CD4-positive, alpha-beta T cell treated with Interleukin-17A for 4 hours (primary cell): ENCODE measurements at places on chromosomes 6 and 20.

- DNase-seq: no peak
Observed at GRCh38 chr20:12502443-12502842, 506.3 kb upstream of the SPTLC3 start.

- no peak for DNase-seq
Observed at GRCh38 chr6:116411284-116411623, 40.5 kb downstream of the DSE start.

- no peak for DNase-seq
Observed at GRCh38 chr20:32526541-32526940, 58.6 kb downstream of the NOL4L start.

- no peak for DNase-seq
Observed at GRCh38 chr20:10636326-10636818, 37.4 kb downstream of the JAG1 start.

DNA sequence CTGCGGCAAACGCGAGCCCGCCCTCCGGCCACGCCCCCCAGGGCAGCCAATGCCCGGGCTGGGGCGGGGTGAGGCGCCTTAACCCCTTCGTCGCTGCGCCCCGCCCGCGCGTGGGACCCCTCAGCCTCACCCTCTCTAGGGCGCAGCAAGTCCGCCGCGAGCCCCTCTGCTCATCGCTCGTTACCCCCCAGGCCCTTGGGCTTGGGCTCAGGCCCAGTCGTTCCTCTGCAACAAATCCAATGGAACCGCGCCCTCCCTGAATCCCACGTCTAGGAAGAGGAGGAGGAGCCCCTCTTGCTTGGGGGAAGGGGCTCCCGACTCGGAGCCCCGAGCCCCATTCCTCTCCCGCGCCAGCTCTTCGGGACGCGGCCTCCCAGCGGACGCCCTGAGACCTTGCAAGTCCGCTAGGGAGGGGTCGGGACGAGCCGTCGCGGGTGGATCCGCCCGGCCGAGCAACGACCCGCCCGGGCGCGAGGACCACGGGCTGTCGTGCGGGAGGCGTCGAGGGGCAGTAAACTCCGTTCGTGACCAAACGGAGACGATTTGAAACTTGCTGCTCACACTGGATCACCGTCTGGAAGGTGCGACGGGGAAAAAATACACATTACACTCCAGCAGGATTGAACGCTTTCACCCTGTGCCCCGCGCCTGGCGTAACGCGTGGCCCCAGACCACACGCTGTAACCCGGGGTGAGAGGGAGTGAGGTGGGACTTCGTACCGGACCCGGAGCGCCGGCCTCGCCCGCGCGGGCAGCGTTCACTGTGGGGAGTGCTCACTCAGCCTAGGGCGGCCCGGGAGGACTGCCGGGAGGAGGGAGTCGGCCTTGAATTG, 477 bp upstream of the LZTS3 start:
- peak; percentile 97 for DNase-seq

- no peak for DNase-seq
Observed at GRCh38 chr6:165556116-165556843, 106.8 kb downstream of the PDE10A start.

DNA sequence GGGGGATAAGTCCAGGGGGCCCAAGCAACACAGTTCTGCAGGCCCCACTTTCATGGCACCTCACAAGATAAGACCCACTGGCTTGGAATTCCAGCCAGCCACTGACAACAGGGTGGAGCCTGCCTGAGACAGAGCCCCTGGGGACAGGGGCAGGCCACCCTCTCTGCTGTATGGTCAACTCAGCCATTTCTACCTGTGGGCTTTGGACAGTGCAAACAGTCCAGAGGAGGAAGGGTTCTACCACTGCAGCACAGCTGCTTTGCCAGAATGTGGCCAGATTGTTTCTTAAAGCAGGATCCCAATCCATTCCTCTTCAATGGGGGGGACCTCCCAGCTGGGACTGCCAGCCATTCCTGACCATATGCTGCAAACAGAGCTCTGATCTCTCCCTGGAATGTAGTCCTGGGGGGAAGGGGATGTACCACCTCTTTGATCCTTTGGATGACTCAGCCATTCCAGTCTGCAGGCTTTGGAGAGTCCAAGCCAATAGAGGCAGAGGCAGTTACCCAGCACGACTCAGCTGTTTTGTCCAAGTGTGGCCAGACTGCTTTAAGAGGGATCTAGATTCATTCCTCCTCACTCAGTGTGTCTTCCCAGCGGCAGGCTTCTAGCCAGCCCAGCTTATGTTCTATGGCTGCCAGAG, 842.2 kb downstream of the EPHA7 start:
- DNase-seq: no peak

- DNase-seq: peak; percentile 57
Observed at GRCh38 chr20:44745598-44746366, at the start of gene KCNK15. Gene KCNK15 (plus strand): TSS chr20:44745865. CDS start chr20:44745911, 46 bp downstream.

- no peak for DNase-seq
Observed at GRCh38 chr6:92169506-92169905, 1249.9 kb downstream of the EPHA7 start.

DNA sequence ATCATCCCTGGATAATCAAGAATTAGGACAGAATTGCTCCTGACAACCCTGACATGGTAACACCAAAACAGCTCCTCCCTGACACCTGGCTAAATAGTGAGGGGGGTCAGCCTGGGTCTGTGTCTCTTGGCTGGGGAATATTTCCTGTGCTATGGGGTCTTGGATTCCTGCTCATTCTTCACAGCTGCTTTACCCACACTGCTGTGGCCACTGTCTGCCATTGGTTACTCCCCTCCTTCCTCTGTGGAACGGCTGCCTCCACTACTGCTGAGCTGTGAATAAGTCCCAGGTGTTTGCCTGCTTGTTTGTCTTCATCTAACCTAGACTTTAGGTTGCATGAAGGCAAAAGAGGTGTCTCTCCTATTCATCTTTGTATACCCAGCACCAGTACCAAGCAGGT, 33.9 kb upstream of the TXLNB start:
- no peak for DNase-seq

DNA sequence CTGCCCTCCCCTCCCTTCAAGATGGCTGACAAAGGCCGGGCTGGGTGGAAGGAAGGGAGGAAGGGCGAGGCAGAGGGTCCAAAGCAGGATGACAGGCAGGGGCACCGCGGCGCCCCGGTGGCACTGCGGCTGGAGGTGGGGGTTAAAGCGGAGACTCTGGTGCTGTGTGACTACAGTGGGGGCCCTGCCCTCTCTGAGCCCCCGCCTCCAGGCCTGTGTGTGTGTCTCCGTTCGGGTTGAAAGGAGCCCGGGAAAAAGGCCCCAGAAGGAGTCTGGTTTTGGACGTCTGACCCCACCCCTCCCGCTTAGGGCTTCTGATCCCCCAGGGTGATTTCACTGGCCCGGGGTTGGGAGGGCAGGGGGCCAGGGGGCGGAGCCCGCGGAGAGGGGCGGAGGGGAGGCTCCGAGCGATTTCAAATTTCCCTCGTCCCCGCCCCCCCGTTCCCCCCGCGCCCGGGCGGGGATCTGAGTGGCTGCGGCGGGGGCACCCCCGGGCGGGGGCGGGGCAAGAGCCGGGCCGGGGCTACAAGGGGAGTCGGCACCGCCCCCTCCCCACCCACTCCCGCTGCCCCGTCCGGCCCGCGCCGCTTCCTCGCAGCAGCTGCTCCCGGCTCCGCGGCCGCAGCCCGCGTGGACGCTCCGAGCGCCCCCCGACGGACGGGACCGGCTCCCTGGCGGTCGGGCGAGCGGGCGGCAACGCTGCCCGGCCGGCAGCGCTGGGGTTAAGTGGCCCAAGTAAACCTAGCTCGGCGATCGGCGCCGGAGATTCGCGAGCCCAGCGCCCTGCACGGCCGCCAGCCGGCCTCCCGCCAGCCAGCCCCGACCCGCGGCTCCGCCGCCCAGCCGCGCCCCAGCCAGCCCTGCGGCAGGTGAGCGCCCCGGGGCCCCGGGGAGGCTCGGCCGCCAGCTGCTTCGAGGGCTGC, at the start of gene DNMT3B:
Gene DNMT3B (plus strand): TSS at position 555 of the 923 bp plus-strand sequence. CDS start 17,939 bp downstream, outside the sequence.
- DNase-seq: peak; percentile 82

DNA sequence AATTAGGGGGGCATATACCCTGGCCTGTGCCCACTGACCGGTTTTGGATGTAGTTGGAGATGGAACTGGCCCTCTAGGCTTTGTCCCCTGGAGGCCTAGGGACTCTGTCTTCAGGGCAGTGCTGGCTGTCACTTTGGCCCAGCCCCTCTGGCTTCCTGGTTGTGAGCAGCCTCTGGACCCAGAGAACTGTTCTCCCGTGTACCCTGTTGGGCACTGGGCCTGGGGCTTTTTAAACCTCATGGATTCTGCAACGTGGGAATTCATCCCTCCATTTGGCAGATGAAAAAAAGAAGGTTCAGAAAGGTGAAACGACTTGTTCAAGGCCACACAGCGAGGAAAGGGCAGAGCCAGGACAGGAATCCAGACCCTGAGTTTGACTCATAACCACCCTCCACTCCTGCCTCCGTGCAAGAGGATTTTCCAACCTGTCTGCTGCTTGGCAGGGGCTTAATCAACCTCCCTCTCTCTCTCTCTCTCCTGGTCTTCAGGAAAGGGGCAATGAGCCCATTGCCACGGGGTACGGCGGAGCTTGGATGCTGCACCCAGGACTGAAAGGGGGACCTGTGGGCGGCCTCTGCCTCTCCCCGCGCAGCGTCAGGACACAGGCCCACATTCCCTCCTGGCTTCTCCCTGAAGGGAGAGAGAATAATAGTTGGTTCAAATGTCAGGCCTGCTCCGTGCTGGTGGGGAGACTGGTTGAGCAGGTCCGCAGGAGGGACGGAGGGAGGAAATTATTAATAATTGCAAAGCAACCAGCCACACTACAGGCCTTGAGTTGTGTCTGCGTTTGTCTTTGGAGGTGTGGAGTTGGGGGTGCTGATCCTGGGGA, 56.0 kb downstream of the CEBPB start:
- no peak for DNase-seq

DNA sequence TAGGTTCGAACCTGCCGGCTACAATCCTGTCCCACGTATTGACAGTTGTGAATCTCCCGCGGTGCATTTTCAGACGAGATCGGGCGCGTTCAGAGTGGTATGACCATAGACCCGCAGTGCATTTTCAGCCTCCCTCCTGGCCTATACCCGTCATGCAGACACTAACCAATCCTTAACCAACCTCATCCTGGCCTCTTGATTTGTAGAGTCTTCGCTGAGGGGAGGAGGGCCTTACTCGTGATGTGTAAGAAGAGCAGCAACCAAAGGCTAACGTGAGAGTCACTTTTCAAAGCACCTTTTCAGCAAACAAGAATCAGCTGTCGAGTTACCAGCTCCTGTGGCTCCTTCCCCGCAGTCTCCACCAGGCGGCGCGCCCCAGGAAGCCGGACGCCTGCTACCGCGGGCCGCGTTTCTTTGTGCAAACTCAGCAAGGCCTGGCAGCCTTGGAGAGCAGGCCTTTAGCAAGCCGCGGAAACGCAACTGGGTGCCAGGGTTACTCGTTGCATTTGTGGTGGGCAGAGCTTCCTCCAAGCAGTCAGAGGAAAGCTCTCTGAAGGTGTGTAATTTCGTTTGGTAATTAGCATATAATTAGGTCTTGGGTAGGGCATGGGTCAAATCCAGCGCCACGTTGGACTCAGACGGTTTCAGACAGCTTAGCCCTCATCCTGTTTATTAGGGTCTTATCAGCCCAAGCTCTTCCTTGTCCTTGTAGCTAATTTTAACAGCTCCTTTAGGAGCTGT, 139.8 kb downstream of the OR2B2 start:
- DNase-seq: peak; percentile 88
